ENCODE measurements at places on chromosomes 3 and 15.

GRCh38 chr3:155512867-155513261 lies 219.4 kb upstream of the STRIT1 start:
- DNase-seq = no peak

DNA sequence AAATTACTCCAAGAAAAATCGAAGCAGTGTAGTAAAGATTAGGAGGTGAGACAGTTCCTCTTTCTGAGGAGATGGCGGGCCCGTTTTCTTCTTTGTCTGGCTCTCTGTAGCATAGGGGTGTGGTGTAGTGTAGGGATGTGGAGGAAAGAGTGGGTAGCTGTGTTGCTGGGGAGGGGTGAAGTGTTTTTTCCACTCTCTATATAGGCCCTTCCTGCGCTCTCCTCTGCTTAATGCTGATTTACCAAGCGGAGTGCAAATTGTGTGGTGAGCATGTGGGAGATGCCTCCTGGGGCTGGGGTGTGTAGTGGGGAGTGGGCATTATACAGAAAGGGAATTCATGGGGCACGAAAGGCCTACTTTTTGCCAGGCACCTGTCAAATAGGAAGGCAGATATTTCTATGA lies 94.9 kb downstream of the ST6GAL1 start:
- DNase-seq = no peak

DNA sequence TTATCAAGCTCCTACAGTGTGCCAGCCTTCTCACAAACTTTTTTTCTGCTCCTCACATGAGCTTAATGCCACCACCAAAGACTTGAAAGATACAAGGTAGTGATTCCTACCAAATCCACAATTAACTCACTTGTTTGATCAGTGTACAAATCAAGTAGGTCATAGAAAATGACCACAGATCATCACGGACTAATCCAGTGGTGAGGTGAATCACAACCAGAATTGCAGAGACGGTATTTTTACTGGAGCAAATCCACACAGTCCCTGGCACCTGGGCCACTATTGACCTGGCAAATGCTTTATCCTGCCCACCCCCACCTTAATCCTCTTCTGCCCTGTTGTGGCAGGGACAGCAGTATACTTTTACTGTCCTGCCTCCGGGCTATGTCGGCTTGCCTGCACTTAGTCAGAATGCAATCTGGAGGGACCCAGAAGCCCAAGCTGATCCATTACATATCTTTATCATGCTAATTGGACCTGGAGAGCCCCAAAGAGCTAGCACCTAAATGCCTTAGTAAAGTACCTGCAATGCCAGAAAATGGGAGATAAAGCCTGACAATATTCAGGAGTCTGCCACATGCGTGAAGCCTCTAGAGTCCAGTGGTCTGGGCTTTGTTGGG lies 83.9 kb upstream of the CDV3 start:
- no peak for DNase-seq

GRCh38 chr3:100104442-100104798 lies 9.9 kb downstream of the FILIP1L start:
- no peak for DNase-seq

DNA sequence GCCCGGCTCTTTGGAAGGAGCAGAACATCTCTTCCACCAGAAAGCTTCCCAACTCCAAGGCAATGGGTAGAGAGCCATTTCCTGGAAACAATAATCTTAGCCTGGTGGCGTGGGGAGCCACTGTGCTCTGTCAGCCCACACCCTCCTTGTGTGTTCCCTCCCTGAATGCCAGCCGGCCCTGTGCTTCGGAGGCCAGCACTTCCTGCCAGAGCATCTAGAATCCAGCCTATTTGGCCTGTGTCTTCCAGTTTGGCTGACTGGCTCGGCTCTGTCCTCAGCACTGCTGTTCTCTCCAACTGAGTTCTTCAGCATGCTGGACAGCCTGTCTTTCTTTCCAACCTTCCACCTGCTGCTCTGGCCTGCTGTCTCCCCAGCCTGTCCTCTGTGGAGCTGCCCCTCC lies 349.3 kb downstream of the MFSD1 start:
- DNase-seq = no peak

Data from stromal cell of bone marrow (primary cell).